ENCODE measurements at places on chromosomes 3 and 15. TPM values are rescaled to one million over a fixed set of nuclear protein-coding genes. Genes with fewer than 3 reads are reported as not detected.

The TTLL13 gene
- total RNA-seq, result 0.58 TPM

The ANKRD63 gene
- not detected for total RNA-seq

The SOX14 gene
- total RNA-seq, result not detected

DNA sequence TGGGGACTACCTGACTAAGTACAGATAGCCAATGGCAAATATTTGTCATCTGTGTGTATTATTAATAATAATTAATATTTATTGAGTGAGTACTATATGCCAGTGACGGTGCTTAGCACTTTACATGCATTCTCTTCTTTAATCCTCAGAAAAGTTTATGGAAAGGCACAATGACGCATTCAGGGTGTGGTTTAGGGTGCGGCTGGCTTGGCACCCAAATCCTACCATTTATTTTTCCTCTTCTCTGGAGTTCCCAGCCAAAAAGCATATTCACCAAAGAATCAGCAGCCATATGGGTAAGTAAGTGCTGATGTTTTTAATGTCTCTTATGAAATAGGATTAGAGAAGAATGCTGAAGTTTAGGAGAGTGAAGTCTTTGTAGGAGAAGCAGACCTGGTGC lies 140.4 kb upstream of the TP63 start:
- DNase-seq, result no peak

GRCh38 chr3:71887256-71887655 lies 102.3 kb upstream of the PROK2 start:
- DNase-seq, result no peak

GRCh38 chr15:85462029-85462428 lies 81.6 kb downstream of the AKAP13 start:
- no peak for DNase-seq

DNA sequence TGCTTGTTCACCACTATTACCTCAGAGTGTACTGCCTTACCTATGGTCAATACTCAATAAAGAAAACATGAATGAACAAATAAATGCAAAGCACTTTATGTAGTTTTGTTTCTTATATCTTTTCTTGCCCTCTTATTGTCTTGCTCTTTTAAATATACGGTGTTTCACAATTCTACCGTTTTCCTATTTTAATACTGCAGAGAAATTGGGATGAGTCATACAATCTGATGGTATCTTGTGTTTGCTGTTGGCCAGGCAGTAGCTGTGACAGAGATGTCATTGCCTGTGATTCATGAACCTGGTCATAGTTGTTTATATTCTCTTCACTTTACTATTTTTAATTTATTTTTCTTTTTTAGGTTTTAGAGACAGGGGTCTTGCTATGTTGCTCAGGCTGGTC lies 48.3 kb downstream of the SERP1 start:
- DNase-seq, result no peak

GRCh38 chr3:150238048-150238802 lies 169.9 kb upstream of the TSC22D2 start:
- DNase-seq, result no peak
